ENCODE measurements at places on chromosomes 2 and 18. TPM values are rescaled to one million over a fixed set of nuclear protein-coding genes. Genes with fewer than 3 reads are reported as not detected.

Gene SULT1C3
- total RNA-seq = not detected

Gene TMSB10
- 3,633 TPM for total RNA-seq

Gene CUL3
- 59.5 TPM for total RNA-seq

Gene SCYGR5
- total RNA-seq = not detected

Gene SNORC
- 0.72 TPM for total RNA-seq

Gene HSPE1
- total RNA-seq = 23.5 TPM

Gene NR4A2
- 0.72 TPM for total RNA-seq

Gene KCNE4
- total RNA-seq = 40.4 TPM

Gene HSBP1L1
- total RNA-seq = 9.4 TPM

Gene EFEMP1
- total RNA-seq = 1,564 TPM

Gene HTR2B
- 5.3 TPM for total RNA-seq

GRCh38 chr2:221883976-221884375 is 311.9 kb upstream of the EPHA4 start:
- DNase-seq = no peak
- H3K27ac ChIP-seq = no peak overlapping the region
- no peaks in the 10 kb centered on the region for H3K4me1 ChIP-seq
- no peak overlapping the region for H3K4me3 ChIP-seq

DNA sequence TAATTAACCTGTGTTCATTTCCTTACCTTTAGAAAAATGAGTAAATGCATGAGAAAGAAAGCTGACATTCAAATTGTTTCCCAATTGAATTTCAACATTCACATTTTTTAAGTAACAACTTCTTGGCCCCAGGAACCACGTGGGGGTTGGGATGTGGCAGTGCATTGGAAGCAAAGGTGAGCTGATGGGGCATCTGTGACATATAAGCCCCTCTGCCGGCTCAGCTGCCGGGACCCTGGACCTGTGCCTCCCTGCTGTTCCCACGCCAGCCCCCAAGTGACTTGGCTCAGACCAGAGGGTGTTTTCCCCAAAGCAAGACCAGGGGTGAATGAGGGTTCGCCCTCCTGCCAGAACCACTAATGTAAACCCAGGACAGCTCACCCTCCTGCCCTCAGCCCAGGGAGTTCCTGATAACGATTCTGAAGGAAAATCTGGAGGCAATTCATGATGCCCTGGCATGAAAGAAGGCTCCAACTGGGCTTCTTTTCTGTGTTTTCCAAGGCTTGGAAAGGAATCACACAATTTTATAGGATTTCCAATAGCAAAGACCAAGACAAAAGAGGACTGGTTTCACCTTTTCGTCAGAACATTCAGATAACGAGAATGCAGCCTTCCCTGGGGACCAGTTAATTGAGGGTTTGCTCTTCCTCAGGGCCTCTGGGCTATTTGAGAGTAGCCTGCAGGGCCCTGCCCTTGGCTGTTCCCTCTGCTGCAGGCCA is 193.2 kb upstream of the TWIST2 start:
- peak; percentile 34 for DNase-seq
- H3K4me1 ChIP-seq = no peaks in the 10 kb centered on the region
- H3K27ac ChIP-seq = no peak overlapping the region
- no peak overlapping the region for H3K4me3 ChIP-seq
- H3K27me3 ChIP-seq = peaks cover 16% of the 10 kb centered on the region

GRCh38 chr2:129906861-129907235 is 72.6 kb upstream of the RAB6C start:
- H3K27ac ChIP-seq = no peak overlapping the region
- H3K36me3 ChIP-seq = no peaks in the 10 kb centered on the region
- no peaks in the 10 kb centered on the region for H3K27me3 ChIP-seq
- H3K4me3 ChIP-seq = no peak overlapping the region

DNA sequence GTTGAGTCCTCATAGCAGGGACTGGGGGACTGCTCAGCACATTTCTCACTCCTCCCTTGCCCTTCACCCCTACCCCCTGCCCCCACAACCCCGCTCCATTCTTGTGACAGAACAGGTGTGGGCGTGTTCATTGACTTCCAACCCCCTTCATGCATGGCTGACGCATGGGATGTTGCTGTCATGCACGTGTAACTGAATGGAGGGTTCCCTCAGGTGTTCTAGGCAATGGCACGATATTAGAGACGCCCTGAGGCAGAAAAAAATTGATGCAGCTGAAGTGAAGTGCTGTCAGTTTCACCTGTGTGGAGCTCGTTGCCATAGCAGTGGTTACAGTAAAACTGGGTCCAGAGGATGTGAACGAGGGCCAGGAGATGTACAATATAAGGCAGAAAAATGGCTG is 6.5 kb upstream of the THOC1 start:
- peak; percentile 10 for DNase-seq
- no peaks in the 10 kb centered on the region for H3K36me3 ChIP-seq
- H3K4me3 ChIP-seq = no peak overlapping the region
- H3K4me1 ChIP-seq = no peaks in the 10 kb centered on the region

- no peaks in the 10 kb centered on the region for H3K36me3 ChIP-seq
- no peak overlapping the region for H3K4me3 ChIP-seq
- DNase-seq = no peak
- no peaks in the 10 kb centered on the region for H3K4me1 ChIP-seq
- no peaks in the 10 kb centered on the region for H3K27me3 ChIP-seq
- no peak overlapping the region for H3K27ac ChIP-seq
These were observed 657.3 kb upstream of the LINC00305 start for GRCh38 chr18:64806232-64806631.

DNA sequence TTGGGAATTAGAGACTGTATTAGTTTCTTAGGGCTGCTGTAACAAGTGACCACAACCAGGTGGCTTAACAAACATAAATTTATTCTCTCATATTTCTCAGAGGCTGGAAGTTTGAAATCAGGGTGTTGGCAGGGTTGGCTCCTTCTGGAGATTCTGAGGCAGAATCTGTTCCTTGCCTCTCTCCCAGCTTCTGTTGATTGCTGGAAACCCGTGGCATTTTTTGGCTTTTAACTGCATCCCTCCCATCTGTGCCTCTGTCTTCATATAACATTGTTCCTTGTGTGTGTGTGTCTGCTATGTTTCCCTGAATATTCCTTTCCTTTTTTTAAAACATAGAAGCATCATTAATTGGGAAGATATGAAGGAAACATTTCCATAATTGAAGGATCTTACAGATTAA is 448.1 kb upstream of the DCC start:
- H3K27ac ChIP-seq = no peak overlapping the region
- H3K27me3 ChIP-seq = no peaks in the 10 kb centered on the region
- H3K36me3 ChIP-seq = no peaks in the 10 kb centered on the region
- H3K4me3 ChIP-seq = no peak overlapping the region

DNA sequence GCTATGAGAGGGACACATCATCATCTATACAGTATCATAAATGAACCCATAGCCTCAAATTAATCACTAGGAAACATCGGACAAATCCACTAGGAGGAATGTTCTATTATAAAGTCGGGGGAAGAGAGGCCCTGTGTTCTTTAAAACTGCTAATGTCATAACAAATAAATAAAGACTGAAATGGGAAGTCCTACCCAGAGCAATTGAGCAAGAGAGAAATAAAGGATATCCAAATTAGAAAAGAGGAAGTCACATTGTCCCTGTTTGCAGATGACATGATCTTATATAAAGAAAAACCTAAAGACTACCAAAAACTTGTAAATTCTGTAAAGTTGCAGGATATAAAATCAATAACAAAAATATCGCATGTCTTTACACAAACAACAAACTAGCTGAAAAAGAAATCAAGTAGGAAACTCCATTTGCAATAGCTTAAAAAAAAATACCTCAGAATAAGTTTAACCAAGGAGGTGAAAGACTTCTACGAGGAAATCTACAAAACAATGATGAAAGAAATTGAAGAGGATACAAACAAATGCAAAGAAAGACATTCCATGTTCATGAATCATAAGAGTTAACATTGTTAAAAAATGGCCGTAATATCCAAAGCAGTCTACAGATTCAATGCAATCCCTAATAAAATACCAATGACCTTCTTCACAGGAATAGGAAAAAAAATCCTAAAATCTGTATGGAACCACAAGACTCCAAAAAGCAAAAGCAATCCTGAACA is 30.6 kb downstream of the RTN4 start:
- no peak overlapping the region for H3K4me3 ChIP-seq
- no peak for DNase-seq
- no peaks in the 10 kb centered on the region for H3K27me3 ChIP-seq
- peaks cover 19% of the 10 kb centered on the region for H3K4me1 ChIP-seq
- peaks cover 3% of the 10 kb centered on the region for H3K36me3 ChIP-seq

DNA sequence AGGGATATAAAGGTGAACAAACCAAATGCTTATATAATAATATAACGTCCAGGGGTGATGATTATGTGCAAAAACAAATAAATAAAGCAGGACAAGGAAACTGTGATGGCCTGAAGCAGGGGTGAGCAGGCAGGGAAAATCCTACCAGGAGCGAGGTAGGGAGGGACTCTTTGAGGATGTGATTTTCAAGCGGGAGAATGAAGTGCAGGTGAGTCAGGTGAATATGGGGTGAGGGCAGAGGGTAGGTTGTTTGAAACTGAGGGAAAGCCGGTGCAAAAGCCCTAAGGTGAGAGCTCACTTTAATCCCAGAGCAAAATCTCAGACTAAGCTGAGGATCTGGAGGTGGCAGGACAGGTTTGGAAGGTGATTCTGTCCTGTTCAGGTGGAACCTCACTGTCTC is 40.7 kb downstream of the CYP26B1 start:
- H3K4me3 ChIP-seq = no peak overlapping the region
- peaks cover 3% of the 10 kb centered on the region for H3K4me1 ChIP-seq
- H3K27me3 ChIP-seq = peaks cover 15% of the 10 kb centered on the region
- no peaks in the 10 kb centered on the region for H3K36me3 ChIP-seq
- H3K27ac ChIP-seq = no peak overlapping the region

DNA sequence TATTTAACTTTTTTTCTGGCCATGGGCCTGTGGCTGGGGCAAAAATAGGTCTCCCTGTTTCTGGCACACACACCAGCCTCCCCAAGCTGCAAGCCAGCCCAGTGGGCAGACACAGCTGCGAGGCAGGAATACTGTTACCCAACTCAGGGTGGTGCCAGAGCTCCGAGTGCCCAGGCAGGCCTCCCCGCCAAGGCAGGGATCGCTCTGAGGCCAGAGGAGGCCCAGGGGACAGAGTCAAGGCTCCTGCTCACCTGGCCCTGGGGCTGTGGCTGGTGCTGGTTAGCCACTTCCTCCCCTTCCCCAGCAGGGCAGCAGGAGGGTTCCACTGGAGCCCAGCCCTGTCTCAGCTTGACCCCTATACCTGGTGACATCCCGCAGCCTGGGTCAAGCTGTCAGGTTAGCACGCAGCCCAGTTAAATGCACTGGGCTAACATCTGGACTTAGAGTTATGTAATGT is 67.1 kb upstream of the EPAS1 start:
- H3K36me3 ChIP-seq = no peaks in the 10 kb centered on the region
- peaks cover 23% of the 10 kb centered on the region for H3K4me1 ChIP-seq
- H3K27ac ChIP-seq = peak overlapping the region; percentile 70
- no peaks in the 10 kb centered on the region for H3K27me3 ChIP-seq
- no peak for DNase-seq

GRCh38 chr2:235669269-235669831 is 175.5 kb downstream of the AGAP1 start:
- H3K27ac ChIP-seq = no peak overlapping the region
- no peaks in the 10 kb centered on the region for H3K36me3 ChIP-seq
- H3K4me1 ChIP-seq = peaks cover 17% of the 10 kb centered on the region
- no peaks in the 10 kb centered on the region for H3K27me3 ChIP-seq

DNA sequence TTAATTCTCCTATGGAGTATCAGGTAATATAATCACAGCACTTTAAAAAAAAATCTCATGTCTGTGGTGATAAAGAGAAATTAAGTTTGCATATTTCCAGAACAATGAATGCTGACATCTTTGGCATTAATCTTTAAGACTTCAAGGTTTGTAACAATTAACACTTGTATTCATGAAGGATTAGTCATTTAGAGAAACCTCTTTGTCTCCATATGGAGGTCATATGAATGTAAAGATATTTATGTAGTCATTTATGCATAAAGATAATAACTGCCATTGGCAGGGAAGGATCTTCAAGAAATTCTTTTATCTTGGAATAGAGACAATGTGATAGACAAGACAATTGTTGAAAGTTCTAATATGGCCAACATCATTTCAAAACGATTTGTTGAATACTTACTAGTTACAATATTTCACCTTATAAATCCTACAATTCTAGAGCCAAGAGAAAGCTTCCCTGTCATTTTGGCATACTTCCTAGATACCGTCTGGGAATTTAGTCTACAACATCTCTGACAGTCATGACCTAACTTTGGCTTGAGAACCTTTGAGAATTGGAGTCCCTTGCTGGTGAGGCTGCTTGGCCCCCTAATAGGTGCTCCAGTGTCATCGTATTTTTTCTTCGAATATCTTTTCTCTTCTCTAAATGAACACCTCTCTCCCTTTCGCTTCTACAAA is 33.6 kb downstream of the RASGRP3 start:
- no peak overlapping the region for H3K4me3 ChIP-seq
- H3K27ac ChIP-seq = no peak overlapping the region
- H3K27me3 ChIP-seq = no peaks in the 10 kb centered on the region
- no peaks in the 10 kb centered on the region for H3K4me1 ChIP-seq
- H3K36me3 ChIP-seq = no peaks in the 10 kb centered on the region

- H3K4me1 ChIP-seq = no peaks in the 10 kb centered on the region
- no peaks in the 10 kb centered on the region for H3K36me3 ChIP-seq
- H3K27me3 ChIP-seq = no peaks in the 10 kb centered on the region
- H3K4me3 ChIP-seq = no peak overlapping the region
These were observed 89.2 kb upstream of the LRATD1 start for GRCh38 chr2:14543284-14543683.

DNA sequence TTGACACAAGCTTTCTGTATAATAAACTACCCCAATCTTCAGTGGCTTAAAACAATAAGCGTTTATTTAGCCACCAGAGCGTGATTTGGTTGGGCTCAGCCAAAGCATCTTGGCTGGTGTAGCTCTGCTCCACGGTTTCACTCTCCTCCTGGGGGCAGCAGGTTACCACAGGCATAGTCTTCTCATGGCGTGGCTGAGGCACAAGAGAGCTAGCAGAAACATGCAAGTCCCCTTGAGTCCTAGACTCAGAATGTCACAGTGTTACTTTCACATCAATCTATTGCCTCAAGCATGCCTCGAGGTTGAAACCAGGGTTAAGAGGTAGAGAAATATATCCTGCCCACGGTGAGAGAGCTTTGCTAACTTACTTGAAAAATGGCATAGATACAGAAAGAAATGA is 19.9 kb upstream of the SLC9A2 start:
- no peaks in the 10 kb centered on the region for H3K36me3 ChIP-seq
- H3K27me3 ChIP-seq = no peaks in the 10 kb centered on the region
- no peaks in the 10 kb centered on the region for H3K4me1 ChIP-seq
- DNase-seq = no peak
- H3K27ac ChIP-seq = no peak overlapping the region

- H3K4me3 ChIP-seq = no peak overlapping the region
- DNase-seq = no peak
- H3K27me3 ChIP-seq = peaks cover 11% of the 10 kb centered on the region
- H3K4me1 ChIP-seq = no peaks in the 10 kb centered on the region
- no peak overlapping the region for H3K27ac ChIP-seq
These were observed 513.2 kb downstream of the RNF144A start for GRCh38 chr2:7430421-7430868.

DNA sequence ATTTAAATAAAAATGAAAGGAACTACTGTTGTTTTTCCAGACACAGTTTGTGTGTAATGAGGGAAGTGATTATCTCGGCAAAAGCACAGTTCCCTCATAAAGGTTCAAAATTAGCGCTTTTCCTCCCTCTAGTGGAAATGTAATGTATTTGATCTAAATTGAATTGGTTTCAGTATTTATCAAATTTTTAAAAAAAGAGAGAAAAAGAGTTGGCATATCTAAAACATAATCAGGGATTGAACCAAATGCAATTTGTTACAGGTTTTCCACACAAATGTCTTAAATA is 37.5 kb downstream of the CMPK2 start:
- no peak for DNase-seq
- H3K27me3 ChIP-seq = no peaks in the 10 kb centered on the region
- H3K4me3 ChIP-seq = no peak overlapping the region
- H3K4me1 ChIP-seq = no peaks in the 10 kb centered on the region
- no peaks in the 10 kb centered on the region for H3K36me3 ChIP-seq
- H3K27ac ChIP-seq = no peak overlapping the region
